ENCODE measurements at places on chromosomes 6 and 20. TPM values are rescaled to one million over a fixed set of nuclear protein-coding genes. Genes with fewer than 3 reads are reported as not detected.

GRCh38 chr20:50977066-50978021 is 18.7 kb downstream of the MOCS3 start:
- DNase-seq, result no peak

DNA sequence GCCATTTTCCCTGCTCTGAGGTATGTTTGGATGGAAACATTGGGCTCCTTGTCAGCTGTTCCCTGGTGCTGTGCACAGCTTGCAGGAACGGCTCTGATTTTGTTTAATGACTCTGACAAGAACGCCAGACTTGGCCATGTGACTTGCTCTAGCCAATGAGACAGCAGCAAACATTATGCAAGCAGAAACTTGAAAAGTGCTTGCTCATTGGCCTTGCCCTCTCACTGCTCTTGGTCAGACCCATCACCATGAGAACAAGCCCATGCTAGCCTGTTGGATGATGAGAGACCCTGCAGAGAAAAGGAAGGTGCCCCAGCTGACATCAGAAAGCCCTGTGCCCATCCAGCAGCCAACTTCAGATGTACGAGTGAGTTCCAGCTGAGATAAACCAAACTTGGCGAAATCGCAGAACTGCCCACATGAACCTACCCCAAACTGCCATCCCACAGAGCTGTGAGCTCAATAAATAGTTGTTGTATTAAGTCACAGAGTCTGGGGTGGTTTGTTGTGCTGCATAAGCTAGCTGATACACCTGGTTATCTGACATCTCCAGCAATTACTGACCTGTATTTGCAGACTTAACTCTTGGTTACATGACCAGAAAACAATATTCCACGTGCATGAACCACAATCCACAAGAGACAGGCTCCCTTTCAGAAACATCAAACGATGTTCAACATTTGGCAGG is 96.9 kb downstream of the JPH2 start:
- peak; percentile 41 for DNase-seq

- no peak for DNase-seq
Observed at GRCh38 chr6:164926686-164927085, 382.7 kb downstream of the C6orf118 start.

The HLA-DQB2 gene
- total RNA-seq, result 4.4 TPM

The FOXS1 gene
- 0.20 TPM for total RNA-seq

All from colonic mucosa (tissue), 4 donors.